C1 segment of cervical spinal cord (tissue), 14 donors: ENCODE measurements at places on chromosomes 4 and X.

DNA sequence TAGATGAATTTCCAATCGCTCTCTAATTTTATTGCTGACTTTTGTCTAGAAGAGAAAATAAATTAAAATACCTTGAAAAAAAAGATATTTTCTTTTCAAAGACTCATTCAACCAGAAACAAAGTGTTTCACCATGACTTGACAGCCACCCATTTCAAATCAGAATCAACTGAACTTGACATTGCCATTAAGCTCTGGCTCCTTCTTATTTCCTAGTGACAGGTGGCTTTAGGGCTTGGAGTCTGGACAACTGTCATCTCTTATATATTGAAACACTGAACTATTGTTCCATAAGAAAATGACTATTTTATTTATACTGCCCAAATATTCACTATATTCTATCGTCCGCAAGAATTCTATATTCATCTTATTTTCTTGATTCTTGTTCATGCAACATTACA lies 229.2 kb downstream of the SLC39A8 start:
- DNase-seq, result no peak

DNA sequence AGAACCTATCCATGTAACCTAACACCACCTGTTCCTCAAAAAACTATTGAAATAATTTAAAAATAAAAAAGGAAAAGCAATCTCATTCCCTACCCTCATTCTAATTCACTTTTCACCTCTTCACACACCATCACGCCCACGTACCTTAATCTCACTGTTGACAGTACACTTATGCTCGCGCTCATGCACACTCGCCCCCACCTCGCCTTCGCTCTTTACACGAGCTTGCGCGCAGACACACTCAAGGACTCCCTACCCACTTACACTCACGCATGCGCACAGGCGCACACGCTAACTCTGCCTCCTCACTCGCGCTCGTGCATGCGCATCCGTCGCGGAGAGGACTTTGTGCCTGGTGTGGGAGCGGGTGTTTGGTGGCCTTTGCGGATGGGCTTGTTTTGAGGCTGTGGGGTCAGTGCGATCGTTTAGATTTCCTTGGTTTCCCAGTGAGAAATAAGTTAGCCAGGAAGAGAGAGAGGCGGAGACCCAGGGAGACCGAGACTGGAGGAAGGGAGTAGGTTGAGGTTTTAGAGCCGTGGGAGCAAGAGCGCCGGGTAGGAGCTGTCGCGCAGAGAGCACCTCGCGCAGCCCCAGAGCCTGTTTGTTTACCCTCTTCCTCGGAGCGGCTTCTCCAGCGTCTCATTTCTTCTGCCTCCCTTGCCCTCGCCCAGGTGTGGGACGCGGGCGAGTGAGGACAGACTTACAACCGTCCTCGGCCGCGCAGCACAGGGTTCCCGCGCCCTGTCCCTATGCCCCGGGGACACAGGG lies 8.1 kb upstream of the GSX2 start:
- DNase-seq, result peak; percentile 44

- DNase-seq, result no peak
These were observed 103.7 kb upstream of the SCML1 start for GRCh38 chrX:17633546-17633945.

GRCh38 chrX:51461053-51462044 lies 35.0 kb downstream of the NUDT11 start:
- DNase-seq, result no peak

- DNase-seq, result peak; percentile 11
These were observed 12.4 kb downstream of the SH3KBP1 start for GRCh38 chrX:19875050-19875431.

- DNase-seq, result no peak
These were observed 187.1 kb upstream of the ARX start for GRCh38 chrX:25202827-25203226.

- DNase-seq, result no peak
These were observed 324.9 kb upstream of the CASK start for GRCh38 chrX:42248226-42248625.

DNA sequence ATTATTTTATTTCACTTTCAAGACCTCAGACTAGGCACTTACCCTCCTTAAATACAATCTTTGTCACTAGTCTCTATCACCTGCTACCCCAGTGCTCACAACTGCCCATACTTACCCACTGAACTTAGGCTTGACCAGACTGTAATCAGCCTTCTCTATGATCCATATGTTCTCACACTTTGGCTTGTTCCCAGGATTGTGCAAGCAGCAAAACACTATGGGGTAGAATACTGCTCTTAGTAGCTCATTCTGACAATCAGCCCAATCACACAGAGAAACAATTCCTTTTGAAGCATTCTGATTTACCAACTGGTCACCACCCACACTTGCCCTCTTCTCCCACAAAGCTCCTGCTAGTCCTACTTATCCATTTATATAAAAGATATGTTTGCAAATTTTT lies 878.3 kb downstream of the FSTL5 start:
- no peak for DNase-seq

DNA sequence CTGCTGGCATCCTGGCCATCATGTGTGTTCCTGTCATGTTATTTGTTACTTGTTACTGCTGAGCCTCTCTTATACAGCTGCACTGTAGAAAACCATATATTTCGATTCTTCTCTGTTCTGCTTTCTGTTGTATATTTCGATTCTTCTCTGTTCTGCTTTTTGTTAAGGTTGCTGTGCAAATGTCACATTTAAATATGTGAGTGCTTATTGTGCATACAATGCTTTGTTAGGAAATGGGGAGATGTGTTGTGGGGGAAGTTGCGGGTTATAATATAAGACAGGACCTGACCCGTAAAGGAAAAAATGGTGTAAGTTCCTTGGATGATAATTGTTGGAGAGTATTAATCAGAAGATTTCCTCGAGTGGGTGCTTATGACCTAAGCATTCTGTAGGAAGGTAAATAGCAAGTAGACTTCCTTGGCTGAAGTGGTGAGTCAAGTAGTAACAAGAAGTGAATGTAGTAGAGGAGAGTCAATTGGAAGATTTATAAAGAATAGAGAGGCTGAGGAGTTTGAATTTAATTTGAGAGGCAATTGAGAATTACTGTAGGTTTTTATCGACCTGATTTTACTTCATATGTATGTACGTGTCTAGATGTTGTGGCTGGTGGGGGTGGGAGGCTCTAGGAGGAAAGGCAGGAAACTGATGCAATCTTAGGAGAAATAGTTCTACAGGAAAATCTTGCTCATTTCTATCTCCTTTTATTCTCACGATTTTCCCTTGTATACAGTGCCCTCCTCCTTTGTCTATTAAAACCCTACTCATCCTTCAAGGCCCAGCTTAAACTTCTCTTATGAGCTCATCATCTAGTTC lies 8.5 kb downstream of the OGT start:
- DNase-seq, result no peak

DNA sequence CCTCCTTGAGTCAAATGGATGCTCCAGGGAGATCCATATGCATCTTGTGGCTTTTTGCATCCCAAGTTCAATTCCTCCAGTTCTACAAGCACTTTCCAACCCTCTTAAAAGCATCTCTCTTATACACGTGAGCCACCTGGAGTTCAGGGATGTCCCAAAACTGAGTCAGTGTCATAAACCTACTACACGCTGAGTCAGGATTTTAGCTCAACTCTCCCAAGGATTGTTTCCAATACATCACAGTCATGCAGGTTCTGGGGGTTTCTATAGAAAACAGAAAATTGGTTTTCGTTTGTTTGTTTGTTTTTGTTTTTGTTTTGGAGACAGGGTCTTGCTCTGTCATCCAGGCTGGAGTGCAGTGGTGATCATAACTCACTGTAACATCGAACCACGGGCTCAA lies 25.9 kb upstream of the ESX1 start:
- no peak for DNase-seq

DNA sequence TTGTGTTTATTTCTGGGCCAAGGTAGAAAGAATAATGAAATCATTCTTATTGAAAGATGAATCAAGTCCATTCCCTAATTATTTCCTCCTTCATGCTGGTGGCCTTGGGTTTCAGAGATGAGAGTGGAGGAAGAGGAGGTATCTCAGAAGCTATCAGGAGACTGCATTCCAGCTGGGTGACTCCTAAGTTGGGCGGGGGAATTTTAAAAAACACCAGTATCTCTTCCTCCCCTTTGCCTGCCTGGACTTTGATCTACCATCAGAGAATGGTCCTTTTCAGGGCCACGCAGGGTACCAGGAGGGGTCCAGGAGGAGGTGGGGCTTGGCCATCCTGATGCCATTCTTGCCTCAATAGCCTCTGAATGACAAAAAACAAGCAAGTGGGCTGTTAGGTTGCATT lies 104.4 kb downstream of the ASMT start:
- DNase-seq, result no peak

GRCh38 chr4:142866685-142867084 lies 20.6 kb upstream of the INPP4B start:
- DNase-seq, result no peak

GRCh38 chrX:153468008-153468580 lies 2.3 kb downstream of the HAUS7 start:
- no peak for DNase-seq

DNA sequence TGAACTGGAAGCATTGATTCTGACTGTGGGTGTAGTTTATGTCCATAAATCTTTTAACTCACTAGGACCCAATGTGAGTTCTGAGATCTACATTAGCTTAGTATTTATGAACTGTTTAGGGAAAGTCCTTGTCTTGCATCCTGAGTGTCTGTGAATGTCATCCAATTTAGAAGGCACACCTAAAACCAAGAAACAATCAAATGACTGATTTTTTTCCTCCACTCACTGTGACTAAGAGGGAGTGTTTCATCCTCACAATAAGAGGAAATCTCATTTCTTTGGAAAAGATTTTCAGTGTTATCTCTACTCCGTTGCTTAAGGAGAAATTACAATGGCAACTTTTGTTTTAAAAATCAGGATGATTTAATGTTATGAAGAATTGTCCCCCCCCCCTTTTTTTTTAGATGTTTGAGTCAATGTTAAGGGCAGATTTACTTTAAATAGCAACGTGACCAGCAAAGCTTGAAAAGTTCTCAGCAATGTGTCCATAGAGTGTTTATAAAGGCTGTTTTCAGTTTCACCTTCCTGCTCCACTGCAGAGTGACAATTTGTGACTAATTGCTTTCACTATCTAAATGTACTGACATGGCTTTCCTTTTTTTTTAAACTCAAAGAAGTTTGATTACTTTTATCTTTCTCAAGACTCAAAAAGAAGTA lies 173.0 kb downstream of the SPCS3 start:
- DNase-seq, result no peak

DNA sequence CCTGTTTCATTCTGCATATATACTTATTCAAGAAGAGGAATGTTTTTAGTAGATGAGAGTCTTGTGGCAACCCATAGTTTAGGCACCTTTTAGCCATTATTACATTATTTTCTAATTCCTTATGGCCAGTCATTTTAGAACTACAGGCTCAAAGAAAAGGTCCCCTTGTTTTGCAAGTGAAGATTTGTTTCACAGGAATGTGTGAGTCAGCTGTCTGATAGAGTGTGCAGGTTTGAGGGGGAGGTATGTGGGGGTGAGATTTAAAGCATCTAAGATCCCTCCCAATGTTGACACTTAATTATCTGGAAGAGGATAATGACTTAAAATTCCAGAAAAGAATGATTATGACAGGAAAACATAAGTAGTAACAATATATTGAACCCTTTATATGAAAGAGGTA lies 495.6 kb downstream of the KCNIP4 start:
- no peak for DNase-seq

DNA sequence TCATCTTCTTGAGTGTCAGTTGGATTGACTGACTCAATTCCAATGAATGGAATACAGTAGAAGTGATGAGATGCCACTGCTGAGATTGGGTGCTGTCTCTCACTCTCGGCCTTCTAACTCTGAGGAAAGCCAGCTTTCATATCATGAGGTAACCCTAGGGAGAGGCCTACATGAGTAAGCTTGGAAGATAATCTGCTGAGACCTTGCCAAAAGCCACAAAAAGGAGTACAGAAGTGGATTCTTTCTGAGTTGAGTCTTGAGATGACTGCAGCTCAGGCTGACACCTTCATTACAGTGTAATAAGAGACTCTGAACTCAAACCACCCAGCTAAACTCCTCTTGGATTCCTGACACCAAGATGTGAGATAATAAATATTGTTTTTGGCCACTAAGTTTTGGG lies 537.4 kb upstream of the MAGEB18 start:
- DNase-seq, result no peak

DNA sequence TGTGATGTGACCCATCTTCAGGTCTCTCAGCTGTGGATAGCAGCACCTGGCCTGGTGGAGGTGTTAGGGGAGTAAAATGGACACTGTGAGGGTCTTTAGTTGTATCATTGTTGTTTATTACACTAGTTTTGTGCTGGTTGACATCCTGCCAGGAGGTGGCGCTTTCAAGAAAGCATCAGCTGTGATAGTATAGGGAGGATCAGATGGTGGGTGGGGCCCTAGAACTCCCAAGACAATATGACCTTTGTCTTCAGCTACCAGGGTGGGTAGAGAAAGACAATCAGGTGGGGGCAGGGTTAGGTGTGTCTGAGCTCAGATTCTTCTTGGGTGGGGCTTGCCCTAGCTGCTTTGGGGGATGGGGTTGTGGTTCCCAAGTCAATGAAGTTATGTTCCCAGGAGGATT lies 162.8 kb downstream of the PPP1R2C start:
- no peak for DNase-seq

GRCh38 chr4:169070071-169070894 lies 60.2 kb upstream of the CBR4 start:
- DNase-seq, result no peak

DNA sequence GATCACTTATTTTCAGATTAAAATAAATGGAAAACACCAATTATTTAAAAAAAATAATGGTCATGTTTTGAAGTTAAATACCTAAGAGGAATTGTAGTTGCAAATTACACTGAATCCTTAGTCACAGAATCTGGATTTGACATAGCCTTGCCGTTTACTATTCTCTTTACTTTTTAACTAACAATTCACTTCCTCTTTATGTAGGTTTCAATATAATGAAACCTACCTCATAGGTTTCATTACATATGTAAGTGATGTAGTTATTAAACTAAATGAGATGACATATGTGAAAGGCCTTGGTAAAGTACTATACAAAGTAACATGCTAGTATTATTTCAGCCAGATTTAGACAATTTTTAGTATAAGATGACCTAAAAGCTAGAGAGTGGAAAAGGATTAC lies 6.5 kb downstream of the SPP1 start:
- DNase-seq, result no peak

- DNase-seq, result no peak
These were observed 2.9 kb downstream of the CNGA2 start for GRCh38 chrX:151737494-151737893.

DNA sequence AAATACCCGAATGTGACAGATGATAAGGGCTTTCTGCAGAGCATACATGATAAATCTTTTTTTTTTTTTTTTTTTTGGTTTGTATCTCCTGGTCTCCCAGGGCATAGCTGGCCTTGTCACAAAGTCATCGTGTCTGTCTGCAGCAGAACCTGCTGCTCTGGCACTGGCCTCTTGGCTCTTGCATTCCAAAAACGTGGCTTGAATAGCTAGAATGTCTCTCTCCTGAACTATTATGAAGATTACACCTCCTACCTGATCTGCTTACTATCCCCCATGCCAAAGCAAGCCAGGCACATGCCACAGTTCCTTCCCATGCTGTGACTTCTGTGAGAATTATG lies 50.4 kb upstream of the SCRG1 start:
- no peak for DNase-seq

- no peak for DNase-seq
These were observed 9.5 kb downstream of the CXCL13 start for GRCh38 chr4:77615153-77615552.
